ENCODE measurements at places on chromosomes 11 and 22. TPM values are rescaled to one million over a fixed set of nuclear protein-coding genes. Genes with fewer than 3 reads are reported as not detected.

DNA sequence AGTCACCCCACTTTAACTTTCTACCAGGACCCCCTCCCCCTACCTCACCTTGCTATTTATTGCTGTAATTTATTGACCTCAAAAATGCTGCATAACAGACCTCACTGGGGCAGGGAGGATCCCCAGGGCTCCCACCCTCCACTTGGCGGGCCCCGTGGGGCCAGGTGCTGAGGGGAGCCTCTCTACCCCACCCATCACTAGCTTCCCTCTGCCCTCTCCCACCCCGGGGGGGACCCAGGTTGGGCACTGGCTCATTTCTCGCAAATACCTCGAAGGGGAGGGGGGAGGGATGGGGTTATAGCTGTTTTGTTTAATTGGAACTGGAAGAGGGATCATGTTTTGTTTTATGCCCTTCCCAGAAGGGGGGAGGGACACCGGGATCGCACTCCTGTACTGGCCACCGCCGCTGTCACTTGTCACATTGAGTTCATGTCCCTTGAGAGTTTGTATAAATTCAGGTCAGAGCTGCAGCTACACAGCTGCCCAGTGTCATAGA, 16.3 kb upstream of the TMEM191C start:
- DNase-seq: no peak

GRCh38 chr11:72229925-72230763, 5.6 kb downstream of the INPPL1 start:
- DNase-seq: no peak

GRCh38 chr11:9049959-9050358, 41.4 kb downstream of the SCUBE2 start:
- DNase-seq: no peak

GRCh38 chr11:2989551-2989950, 2.6 kb downstream of the NAP1L4 start:
- DNase-seq: peak; percentile 22

GRCh38 chr11:124717786-124718651, 21.7 kb upstream of the NRGN start:
- peak; percentile 78 for DNase-seq

DNA sequence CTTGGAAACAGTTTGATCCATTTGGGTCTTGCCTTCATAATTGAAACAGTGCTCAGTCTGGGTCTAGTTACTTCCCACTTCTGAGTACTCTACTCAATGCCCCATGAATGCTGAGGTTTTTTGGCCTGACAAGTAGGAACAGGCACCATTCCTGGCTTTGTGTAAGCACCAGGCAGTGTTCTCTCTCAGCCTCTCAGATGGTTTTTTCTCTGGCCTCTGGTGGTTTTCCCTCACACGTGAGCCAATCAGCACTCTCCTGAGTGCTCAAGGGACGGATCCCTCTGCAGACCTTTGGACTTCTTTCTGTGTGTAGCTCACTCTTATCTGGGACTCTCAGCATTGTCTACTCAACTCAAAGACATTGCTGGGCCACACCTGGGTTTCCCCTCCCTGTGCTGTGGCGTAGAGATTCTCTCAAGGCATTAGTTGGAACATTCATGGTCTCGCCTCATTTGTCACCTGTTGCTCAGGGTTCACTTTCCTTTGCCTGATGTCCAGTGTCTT, 21.3 kb downstream of the SIK2 start:
- DNase-seq: no peak

- DNase-seq: no peak
These were observed 70.3 kb downstream of the SEZ6L start for GRCh38 chr22:26239581-26239980.

DNA sequence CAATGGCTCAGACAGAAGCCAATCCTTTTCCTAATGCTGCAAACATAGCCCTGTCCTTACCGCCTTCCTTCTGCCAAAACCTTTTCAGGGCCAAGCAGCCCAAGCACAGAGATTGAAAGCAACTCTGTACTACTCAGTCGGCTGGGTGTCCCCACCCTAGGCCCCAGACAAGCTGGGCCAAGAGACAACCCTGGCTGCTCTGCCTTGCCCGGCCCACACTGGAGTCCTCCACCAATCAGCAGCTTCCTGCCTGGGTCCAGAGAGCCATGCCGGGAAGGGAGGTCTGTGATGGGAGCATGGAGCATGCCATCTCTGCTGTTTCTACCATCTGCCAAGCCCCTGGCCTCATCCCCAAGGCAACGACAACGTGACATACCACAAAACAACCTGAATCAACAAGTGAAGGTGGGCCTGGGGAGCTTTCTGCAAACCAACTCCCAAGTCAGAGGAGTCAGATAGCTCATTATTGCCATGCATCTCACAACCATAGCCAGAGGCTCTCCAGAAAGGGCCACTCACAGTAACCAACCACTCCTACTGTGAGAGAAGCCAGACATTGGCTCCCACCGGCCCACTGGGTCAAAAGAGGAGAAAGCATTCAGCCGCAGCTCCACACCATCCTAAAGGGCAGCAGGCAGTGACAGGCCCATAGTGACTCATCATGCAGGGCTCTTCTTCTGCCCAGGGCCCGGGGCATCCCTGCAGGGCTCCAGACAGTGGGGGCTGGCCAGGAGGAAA, 18.2 kb downstream of the PATZ1 start:
- no peak for DNase-seq

- DNase-seq: no peak
These were observed 3.3 kb downstream of the RIC8A start for GRCh38 chr11:210803-211180.

DNA sequence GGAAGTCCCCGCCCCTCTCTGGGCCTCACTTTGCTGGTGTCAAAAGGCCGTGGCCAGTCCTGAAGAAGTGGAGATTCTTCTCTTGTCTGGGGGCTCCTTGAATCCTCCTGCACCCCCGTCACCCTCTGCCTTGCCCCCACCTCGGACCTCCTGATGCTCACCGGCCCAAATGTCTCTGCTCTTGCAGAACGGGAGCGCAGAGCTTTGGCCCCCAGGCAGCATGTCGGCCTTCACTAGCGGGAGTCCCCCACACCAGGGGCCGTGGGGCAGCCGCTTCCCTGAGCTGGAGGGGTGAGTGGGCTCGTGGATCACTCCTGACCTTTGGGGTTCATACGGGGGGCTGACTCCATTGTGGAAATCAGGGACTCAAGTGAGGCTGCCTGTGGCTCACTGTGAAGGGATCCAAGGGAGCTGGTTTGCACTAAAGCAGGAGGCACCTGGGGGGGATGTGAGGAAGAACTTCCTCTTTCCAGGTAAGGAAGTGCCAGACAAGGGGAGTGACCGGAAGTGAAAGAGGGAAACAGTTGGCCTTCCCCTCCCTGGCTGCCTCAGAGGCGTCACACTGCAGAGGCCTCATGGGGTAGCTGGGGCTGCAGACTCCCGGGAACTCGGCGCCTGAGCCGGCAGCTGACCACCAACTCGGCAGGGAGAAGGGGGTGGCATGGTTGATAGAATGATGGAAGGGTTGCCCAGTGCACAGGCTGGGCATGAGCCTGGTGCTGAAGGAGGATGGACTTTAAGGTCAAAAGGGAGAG, 23.1 kb downstream of the CSF2RB start:
- no peak for DNase-seq

DNA sequence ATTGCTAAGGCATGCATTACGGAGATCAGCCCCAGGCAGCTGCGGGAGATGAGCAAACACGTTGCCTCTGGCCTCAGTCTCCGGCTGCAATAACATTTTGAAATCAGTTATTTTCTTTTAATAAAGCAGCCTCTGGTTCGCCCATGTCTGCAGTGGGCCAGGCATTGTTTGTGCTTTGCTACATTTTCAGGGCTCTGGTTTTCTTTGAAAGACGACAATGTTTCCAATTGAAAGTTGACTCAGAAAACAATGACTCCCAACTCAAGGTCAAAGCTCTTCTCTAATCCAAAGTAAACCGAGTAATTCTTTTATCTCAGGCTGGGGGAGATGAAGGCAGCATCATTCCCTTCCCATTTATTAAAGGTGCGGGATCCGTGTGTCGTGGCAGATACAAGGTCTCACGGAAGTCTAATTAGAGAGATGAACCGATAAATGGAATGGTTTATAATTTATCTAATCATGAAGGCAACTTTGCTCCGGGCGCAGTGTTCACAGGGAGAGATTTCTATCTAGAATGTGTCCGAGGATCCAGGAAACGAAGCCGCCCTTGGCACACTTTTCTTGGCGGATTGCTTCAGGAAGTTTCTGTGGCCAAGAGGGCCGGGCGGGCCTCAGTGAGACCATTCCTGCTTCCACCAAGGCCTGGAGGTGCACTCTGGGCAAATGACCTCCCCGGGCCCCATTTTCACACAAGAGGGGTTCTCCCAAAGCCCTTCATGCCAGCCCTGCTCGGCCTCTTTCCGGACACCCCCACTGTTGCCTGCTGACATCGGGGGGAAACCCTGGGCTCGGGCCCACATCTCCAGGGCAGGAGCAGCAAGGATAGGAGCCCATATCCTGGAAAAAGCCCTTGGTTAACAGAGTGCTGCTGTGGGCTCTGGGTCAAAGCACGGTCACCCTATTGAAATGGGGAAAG, 811.4 kb downstream of the BRD1 start:
- DNase-seq: no peak

GRCh38 chr11:97622795-97623194, 1233.0 kb downstream of the JRKL start:
- DNase-seq: no peak

GRCh38 chr11:45104006-45104789, 42.2 kb upstream of the PRDM11 start:
- DNase-seq: no peak

- DNase-seq: no peak
These were observed 191.4 kb downstream of the BUD13 start for GRCh38 chr11:116581349-116581748.

- DNase-seq: no peak
These were observed 82.7 kb downstream of the FBLN1 start for GRCh38 chr22:45585437-45585755.

GRCh38 chr11:64742889-64743590, 902 bp downstream of the RASGRP2 start:
- DNase-seq: peak; percentile 32

GRCh38 chr11:74701351-74701750, 29.9 kb downstream of the CHRDL2 start:
- no peak for DNase-seq

GRCh38 chr11:107593951-107594350, 3.0 kb downstream of the ELMOD1 start:
- no peak for DNase-seq

DNA sequence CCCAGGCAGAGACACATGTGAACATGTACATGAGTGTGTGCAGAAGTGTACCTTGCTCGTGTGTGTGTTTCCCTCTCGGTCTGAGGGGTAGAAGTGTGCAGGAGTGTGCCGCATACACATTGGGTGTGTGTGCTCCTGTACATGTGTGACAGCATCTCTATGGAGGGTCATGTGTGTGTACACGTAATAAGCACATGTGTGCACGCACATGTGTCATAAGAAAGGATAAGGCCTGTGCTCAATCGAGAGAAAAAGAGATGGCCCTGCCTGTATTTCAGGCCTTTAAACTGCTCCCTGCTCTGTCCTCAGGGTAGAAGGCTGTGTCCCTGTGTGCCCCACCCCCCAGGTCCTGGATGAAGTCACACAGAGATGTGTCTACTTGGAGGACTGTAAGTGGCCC, 61.8 kb downstream of the OTOG start:
- DNase-seq: no peak

DNA sequence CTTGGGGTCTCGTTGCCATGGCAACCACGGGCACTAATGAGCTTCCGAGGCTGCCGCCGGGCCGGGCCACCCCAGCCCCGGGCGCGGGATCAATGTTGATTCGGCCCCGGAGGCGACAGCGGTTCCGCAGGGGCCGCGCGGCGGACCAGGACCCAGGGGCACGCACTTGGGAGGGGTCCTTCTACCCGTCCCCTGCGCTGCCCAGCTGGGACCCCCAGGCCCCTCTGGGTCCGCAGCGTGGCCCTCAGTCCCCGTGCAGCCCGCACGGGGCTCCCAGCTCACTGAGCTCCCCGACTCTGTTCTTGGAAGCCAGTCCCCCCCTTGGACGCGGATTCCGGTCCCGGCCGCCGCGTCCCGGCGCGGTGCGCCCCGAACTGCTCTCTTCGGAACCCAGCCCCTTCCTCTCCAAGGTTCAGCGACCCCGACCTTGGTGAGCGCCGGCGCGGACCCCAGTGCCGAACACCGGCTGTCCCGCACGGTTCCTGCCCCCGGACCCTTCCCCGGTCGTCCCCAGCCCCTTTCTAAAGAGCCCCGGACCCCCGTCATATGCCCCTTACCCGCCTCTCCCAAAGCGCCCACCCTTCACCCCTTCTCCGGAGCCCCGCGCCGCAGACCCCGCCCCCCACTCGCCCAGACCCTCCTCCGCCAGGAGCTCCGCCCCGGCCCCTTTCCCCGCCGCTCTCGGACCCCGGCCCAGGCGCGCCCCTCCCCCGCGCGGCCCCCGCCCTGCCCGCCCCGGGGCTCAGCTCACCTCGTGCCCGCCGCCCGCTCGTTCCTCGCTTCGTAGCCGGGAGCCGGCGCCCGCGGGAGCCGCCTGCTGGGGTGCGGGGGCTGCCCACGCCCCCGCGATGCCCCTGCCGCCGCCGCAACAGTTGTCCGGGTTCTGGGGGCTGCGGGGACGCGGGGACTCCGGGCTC, 18.3 kb upstream of the SHISAL1 start:
- DNase-seq: no peak

The GLYATL2 gene
- not detected for polyA plus RNA-seq

The DPAGT1 gene
- 212 TPM for polyA plus RNA-seq

The PATE2 gene
- polyA plus RNA-seq: not detected

The TOP3B gene
- polyA plus RNA-seq: 28.3 TPM

The FOLR3 gene
- not detected for polyA plus RNA-seq

The OSM gene
- not detected for polyA plus RNA-seq

The APOBEC3H gene
- not detected for polyA plus RNA-seq

The ARHGAP8 gene
- polyA plus RNA-seq: not detected

The MMP27 gene
- polyA plus RNA-seq: not detected

The MRGPRE gene
- not detected for polyA plus RNA-seq

The HTR3A gene
- polyA plus RNA-seq: not detected
